ENCODE measurements at places on chromosomes 12 and 14.

DNA sequence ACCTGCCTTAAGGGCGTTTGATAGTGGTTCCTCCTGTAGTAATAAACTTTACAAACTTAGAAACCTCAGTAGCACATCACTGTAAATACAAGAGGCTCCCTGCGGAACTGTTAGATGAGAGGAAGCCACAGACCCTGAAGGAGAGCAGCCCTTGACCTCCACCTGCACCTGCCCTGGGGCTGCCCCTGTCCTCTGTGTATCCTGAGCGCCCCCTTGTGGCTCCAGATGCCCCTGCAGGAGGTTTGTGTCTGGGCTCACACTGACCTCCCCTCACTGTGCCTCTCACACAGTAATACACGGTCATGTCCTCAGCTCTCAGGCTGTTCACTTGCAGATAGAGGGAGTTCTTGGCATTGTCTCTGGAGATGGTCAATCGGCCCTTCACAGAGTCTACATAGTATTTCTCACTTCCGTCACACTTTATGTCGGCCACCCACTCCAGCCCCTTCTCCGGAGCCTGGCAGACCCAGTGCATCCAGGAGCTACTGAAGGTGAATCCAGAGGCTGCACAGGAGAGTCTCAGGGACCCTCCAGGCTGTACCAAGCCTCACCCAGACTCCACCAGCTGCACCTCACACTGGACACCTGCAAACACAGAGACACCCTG is 1059.8 kb downstream of the TMEM121 start:
- peak; percentile 27 for DNase-seq

DNA sequence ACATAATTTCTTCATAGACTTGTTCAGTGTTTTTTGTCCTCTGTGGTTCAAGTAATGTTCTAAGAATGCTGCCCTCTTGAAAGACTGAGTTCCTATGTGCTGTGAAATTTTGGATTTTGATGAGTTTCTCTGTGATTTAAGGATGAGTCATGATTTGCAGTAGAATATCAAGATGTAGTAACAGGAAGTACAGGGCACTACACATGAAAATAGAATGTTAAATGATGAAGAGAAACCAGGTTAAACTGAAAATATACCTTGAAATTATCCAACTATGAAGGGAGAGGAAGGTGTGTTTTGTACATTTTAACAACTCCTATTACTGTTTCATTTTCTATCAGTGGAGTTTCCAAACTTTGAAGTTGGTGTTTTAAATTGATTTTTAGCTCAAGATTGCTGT is 4.8 kb downstream of the ELK3 start:
- DNase-seq: no peak

DNA sequence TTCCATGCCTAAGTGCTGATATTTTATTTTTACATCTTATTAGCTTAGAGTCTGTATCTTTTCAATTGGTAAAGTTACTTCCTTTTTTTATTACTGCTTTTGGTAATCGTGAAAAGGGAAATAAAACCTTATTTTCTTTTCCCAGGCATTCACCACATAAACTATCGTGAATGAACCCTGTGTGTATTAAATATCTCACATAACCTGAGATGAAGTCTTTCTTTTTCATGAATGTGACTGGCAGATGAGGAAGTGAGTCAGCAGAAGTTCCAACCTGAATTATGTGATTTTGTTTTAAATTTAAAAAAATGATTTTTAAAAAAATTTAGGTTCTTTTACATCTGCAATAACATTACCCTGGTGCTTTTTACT is 26.0 kb downstream of the MYBPC1 start:
- DNase-seq: no peak

DNA sequence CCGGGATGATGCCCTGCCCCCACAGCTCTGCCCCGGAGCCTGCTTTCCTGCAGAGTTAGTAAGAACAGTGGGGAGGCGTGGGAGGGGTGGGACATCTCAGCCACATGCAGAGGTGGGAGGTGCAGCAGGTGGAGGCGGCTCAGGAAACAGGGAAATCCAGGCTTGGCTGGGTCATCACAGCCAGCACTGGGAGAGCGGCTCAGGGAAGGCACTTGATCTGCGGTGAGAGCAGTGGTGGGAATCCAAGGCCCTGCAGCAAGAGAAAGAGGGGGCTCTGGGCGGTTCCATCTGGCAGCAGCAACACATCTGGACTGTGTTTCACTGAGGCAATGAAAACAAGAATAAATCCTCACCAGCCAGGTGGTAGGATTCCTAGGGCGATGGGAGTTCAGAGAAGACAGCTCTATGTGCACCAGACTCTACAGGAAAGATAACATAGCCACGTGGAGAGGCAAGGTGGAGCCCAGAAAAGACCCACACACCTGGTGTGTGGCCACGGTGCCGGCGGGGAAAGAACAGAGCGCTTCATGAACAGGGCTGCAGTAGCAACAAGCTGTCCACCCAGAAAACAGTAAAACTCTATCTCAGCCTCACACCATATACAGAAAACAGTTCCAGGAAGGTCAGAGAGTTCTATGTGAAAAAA is 57.6 kb downstream of the CCDC85C start:
- no peak for DNase-seq

GRCh38 chr14:22382955-22383354 is 206.1 kb downstream of the DAD1 start:
- DNase-seq: no peak

- DNase-seq: no peak
Observed at GRCh38 chr12:116675339-116676107, 62.3 kb downstream of the SPRING1 start.

DNA sequence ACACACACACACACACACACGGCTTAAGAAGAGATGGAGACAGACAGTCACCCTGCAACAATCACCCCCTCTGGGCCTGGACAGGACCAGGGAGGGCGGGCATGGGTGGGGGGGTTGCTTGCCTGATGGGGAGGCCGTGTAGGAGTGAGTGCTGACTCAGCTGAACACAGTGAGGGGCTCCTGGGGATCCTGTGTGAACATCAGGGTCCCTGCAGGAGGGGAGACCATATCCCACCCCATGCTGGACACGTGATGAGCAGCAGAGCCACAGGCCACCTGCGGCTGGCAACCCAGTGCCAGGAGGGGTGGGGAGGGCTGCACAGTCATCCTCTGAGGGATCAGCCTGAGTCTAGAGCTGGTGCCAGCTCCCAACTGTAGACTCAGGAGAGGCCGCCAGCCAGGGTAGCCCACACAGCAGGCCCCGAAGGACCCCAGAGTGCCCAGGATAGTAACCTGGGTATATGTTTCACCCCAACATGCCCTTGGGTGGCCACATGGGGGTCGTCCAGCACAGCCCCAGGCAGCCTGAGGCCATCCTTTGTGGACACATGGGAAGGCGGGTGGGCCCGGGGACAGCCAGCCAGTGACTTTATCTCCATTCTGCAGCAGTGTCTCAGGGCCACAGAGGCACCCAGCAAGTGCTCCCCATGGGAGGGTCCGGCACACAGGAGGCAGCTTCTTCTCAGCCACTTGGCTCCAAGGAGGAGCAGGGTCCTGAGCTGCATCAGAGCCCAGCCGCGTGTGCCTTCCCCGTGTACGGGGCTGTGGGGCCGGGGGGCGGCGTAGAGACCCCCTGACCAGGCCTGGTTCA is 73.7 kb upstream of the SFSWAP start:
- DNase-seq: no peak

DNA sequence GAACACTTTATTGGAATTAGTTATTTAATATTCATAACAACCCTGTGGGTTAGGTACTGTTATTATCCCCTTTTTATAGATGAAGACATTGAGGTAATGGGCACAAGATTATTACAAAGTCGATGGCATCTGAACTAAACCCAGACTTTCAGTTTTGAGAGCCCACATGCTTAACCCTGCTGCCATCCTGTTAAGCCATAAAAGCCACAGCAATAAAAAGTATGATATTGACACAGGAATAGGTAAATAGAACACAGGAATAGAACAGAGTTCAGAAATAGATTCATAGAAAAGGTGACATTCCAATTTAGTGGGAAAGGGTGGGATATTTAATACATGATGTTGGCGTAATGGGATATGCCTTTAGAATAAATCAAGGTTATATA is 119.8 kb downstream of the SLC38A1 start:
- DNase-seq: no peak

DNA sequence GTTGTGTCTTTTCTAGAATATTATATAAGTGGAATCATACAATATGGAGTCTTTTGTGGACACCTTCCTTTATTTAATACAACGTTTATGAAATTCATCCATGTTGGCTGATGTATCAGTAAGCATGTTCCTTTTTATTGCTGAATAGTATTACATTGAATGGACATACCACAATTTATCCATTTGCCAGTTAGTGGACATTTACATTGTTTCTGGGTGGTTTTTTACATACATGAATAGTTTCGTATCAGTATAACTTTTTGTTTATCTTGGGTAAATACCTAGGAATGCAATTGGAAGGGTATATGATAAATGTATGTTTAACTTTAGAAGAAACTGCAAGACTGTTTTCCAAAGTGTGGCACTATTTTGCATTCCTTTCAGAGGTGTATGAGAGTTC is 23.1 kb downstream of the IQSEC3 start:
- DNase-seq: no peak

DNA sequence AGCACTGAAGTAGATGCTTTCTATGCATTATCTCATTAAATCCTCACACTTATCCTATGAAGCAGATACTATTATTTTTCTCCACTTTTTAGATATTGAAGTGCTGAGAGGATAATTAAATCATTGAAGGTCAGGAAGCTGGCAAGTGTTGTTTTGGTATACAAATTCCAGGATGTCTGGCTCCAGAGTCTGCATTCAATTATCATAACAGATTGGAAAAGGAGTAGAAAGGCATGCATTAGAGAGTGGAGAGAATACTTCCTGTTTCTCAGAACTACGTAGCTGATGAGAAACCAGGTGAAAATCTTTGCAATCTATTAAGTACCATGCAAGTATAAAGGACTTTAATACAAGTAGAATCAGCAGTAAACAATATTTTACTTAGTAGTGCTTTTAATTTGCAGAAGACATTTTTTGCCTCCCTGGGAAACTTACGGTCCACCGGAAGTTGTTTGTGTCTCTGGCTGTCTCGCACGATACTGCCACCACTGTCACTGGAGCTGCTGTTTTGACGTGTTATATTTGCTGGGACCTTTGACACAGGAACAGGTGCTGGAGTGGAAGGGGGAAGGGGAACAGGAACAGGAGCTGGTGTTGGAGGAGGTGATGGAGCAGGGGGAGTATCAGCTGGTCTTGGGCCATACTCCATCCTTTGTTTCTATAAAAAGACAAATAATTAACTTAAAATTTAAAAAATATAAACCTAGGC is 158.0 kb downstream of the EPS8 start:
- no peak for DNase-seq

DNA sequence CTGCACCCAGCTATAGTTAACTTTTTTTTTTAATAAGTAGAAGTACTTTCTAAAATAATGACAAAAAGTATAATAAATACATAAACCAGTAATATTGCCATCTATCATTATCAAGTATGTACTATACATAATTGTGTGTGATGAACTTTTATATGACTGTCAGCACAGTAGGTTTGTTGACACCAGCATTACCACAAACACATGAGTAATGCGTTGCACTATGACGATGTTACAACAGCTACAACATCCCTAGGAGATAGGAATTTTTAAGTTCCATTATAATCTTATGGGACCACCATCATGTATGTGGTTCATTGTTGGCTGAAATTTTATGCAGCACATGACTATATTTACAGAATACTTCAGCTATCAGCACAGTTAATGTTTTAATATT is 62.9 kb upstream of the VSX2 start:
- DNase-seq: no peak
